NCI-H446 treated with DMSO at 0.1 percent for 48 hours (cell line): ENCODE measurements at places on chromosomes 7 and 10.

- peak; percentile 41 for DNase-seq
These were observed 225.9 kb downstream of the WDR11 start for GRCh38 chr10:121076776-121077715.

GRCh38 chr10:119689016-119689580 lies 36.8 kb upstream of the INPP5F start:
- DNase-seq: no peak

GRCh38 chr7:20407585-20408466 lies 77.1 kb downstream of the ITGB8 start:
- DNase-seq: peak; percentile 91

DNA sequence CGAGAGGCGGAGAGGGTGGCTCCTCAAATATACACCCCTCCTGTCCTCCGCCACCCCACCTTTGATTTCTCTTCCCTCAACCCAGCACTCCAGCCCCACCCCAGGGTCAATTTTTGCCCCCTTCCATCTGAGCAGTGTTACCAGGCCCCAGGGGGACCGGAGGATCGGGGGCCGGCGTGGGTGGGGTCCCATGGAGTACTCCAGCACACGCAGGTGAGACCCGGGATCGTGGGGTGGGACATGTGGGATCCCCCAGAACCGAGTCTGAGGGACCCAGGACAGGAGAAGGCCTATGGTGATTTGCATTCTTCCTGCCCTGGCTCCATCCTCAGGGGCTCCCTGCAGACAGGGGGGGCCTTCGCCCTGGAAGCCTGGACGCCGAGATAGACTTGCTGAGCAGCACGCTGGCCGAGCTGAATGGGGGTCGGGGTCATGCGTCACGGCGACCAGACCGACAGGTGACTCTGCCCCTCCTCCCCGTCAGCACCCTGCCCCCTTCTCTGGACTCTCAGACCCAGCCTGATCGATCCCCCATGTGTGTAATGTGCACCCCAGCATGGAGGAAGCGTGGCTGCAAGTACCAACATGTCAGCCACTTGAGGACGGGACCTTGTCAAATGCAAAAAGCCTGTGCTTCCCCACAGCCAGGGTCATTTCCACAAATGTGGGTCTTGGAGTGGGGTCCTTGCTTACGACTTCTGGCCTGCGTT lies 744 bp downstream of the TRIP6 start:
- no peak for DNase-seq

GRCh38 chr10:4343873-4344272 lies 482.1 kb upstream of the AKR1E2 start:
- DNase-seq: no peak

DNA sequence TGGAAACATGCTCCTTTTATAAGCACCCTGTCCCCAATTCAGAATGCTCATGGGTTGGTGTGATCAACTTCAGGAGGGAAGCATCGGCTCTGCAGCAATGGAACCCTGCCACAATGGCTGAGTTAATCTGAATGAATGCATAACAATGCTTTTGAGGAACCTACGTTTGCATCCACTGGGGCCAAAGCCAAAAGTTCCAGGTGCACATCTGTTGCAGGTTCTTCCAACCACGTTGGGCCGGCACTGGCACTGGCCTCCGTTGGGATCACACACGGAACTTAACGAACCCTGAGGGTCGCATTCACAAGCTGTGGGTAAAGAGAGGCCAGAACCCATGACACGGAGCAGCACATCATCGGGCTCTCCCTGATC lies 43.4 kb downstream of the LAMB1 start:
- DNase-seq: no peak

DNA sequence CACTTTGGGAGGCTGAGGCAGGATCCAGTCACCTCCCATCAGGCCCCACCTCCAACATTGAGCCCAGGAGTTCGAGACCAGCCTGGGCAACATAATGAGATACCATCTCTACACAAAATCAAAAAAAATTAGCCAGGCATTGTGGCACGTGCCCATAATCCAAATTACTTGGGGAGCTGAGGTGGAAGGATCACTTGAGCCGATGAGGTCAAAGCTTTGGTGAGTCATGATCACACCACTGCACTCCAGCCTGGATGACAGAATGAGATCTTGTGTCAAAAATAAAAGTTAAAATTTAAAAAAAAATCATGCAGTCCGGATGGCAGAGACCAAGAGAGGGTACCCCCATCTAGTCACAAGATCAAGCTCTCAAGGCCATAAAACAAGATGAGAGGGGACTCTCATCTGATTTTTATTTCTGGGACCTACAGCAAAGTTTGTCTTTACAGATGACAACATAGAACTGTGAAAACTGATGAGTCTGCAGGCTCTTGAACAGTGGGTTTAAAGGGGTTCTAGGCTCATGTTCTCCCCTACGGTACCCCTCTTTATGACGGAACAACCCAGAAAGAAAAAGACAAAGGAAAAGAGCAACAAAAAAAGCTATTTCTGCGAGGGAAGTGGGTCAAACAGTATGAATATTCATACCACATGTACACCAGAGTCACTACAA lies 28.9 kb upstream of the CREB3L2 start:
- DNase-seq: no peak

DNA sequence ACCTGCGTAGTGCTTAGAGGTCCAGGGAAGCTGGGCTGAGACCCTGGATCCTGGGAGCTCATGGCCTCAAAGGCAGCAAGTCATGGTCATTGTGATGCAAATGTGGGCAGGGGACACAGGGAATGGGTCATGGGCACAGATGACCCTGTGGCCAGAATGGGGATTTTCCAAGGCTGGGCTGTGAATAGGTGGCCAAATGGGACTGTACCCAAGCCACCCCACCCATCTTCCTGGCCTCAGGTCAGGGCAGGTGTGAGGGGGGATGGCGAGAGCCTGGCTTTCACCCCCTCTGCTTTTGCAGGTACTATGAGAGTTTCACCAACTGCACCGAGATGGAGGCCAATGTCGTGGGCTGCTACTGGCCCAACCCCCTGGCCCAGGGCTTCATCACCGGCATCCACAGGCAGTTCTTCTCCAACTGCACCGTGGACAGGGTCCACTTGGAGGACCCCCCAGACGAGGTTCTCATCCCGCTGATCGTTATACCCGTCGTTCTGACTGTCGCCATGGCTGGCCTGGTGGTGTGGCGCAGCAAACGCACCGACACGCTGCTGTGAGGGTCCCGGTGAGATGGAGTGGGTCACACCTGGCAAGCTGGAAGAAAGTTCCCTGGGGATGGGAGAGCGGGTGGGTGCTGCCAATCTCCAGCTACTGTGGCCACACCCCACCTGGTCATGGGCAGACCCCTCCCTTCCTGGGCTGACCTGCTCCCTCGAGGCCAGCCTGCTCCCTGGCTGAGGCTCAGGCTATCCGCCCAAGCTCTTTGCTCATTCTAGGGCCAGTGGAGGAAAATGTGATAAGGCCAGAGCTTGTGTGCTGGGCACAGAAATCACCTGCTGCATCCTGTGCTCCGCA lies 25.5 kb downstream of the RAMP3 start:
- DNase-seq: no peak

- no peak for DNase-seq
These were observed 14.7 kb downstream of the CDNF start for GRCh38 chr10:14822879-14823755.

DNA sequence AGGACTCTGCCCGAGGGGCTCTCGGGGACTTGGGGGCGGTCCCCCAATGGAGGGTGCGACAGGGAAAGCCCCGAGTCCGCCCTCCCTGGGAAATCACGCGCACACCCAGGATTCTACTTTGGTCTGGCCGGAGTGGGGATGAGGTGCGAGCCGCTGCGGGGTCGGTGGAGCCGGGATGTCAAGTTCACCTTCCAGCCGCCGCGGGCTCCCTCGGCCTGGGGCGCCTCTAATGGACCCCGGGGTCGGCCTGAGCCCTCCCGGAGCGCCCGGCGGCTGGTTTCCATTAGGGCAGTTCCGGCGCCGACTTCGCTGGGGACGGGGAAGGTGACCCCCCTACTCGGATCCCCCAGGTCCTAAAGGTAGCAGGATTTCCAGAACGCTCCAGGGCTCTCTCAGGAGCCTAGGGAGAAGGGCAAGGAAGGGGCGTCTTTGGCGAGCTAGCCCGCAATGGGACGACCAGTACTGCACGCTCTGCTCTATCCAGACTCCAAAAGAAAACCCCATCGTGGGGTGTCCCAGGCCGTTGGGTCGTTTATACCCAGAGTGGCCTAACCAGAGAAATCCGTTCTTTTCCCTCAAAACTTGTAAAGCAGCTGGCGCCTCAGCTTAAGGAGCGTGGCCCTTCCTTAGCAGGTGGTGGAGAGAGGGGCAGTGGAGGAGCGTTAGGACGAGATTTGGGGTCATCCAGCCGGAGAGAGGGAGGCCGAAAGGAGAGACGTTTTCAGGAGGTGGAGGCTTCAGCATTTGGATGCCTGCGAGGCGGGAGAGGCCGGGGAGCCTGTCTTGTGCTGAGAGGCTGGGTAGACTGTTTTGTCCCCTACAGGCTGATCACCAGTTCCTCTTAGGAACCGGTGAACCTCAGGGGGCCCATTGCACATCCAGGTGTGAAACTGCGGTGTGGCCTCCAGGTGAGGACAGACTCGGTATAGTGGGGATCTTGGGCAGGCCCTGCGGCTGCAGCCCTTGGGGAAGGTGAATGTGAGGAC lies 860 bp upstream of the WDR86 start:
- DNase-seq: no peak

DNA sequence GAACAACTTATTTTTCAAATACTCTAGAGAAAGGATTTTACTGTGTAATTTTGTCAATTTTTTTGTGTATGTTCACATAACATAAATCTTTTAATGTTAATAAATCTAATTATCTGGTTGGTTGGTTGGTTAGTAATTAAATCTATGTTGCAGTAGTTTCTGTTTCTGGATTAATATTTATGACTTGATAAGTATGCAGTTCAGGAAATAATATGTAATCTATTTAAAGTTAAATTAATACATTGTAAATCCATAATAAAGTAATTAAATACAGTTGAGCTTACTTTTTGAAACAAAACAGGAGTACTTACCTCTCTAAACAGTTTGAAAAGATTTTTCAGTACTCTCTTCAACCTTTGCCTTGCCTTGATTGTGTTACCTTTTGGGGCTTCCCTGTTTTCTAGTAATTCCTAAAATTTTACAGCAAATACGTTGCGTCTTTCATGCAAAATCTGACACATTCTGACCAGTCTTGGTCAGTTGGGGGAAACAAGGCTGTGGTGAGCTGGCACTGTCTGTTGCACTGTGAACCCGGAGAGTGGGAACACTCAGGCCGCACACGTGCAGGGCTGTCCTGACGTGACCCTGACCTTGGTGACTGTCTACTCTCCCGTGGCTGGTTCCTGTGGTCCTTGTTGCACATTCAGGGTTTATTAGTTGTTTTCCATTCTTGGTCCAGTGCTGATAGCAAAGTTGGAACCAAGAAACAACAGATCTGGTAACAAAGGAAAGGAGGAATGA lies 45.6 kb upstream of the FGL2 start:
- DNase-seq: no peak
